ENCODE measurements at places on chromosomes 7 and 10.

GRCh38 chr10:100153239-100153825, 32.5 kb downstream of the ERLIN1 start:
- no peak for DNase-seq

GRCh38 chr10:103284170-103284569, 7.2 kb downstream of the INA start:
- no peak for DNase-seq

DNA sequence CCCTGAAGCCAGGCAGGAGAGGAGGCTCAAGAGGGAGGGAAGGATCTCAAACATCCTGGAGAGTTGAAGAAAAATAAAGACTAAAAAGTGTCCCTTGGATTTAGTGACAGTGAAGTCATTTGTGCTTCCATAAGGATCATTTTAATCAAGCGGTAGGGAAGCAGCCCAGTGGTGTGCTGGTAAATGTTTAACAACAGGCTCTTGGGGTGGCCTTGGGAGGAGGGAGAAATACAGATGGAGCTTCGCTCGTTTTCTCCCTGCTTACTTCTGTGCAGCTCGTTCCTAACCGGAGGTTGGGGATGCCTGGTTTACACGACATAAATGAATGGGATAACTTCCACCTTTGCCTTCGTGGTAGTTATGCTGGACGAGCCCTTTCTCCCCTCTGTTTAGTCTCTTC, 140.0 kb downstream of the CAMK1D start:
- DNase-seq, result no peak

DNA sequence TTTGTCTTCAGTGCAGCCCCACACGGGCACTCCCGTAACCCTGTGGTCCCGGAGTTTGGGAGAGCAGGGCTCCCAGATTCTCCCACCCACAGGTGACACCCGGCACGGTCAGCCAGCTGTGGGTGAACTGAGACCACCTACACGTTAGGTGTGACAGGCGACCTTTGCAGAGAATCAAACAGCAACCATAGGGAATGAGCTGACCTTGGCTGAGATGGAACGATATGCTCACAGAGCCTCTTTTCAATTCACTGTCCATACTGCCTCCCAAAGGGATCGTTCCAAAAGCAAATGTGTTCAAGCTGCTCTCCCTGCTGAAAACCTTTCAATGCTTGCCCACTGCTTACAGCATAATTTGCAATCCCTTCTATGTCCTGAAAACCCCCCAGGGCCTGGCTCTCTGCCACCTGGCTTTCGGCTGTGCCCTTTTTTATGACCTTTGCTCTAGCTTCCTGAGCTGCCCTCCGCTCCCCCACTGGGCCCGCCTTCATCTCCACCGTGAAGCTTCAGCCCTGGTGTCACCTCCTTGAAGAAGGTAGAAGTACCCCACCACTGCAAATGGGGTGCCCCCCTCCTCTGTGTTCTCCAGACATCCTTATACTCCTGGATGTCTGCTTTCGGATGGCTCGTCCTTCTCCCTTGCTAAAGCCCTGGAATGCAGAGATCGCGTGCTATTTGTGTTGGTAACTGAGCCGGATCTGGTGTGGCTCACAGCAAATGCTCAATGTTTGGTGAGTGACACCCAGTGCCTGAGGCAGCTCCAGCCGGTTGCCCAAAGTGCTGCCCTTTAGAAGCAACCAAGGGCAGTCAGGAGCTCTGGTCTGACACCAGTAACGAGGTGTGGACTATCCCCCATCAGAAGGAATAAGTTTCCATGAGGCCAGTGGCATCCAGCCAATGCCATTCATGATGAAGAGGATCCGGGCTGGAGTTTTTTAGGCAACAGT, 90.4 kb downstream of the KIAA1549 start:
- DNase-seq, result no peak

- DNase-seq, result no peak
These were observed 347.6 kb downstream of the TCERG1L start for GRCh38 chr10:130963786-130964522.

- DNase-seq, result no peak
These were observed 186.1 kb downstream of the SRPK2 start for GRCh38 chr7:105202616-105203015.

DNA sequence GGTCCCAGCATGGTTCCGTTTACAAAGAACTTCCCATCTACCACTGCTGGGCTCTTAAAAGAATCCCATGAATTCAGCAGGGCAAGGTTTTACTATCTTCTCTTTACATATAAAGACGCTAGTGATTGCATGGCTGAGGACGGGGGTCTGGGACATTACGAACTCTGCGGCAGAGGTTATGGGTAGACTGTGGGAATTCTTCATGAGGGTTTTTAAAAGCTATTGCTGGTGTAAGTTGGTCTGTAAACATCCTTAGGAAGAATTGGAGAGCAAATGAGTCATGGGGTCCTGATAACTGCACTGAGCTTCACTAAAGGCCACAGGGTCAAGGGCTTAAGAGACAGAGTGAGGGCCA, 53.1 kb upstream of the TMEM72 start:
- DNase-seq, result no peak

- no peak for DNase-seq
These were observed 52.3 kb upstream of the PHYHIPL start for GRCh38 chr10:59124187-59124586.

- peak; percentile 48 for DNase-seq
These were observed 17.3 kb upstream of the BLOC1S2 start for GRCh38 chr10:100303724-100304319.

- no peak for DNase-seq
These were observed 25.6 kb upstream of the MKX start for GRCh38 chr10:27771231-27771630.

- DNase-seq, result no peak
These were observed 68.7 kb upstream of the CAMK2B start for GRCh38 chr7:44394112-44394447.

GRCh38 chr10:24885551-24886289, 66.7 kb downstream of the PRTFDC1 start:
- DNase-seq, result no peak

GRCh38 chr10:132904181-132904813, 38.1 kb downstream of the CFAP46 start:
- DNase-seq, result peak; percentile 9

GRCh38 chr10:79274279-79275104, 72.8 kb upstream of the PPIF start:
- DNase-seq, result no peak

GRCh38 chr7:3989723-3990122, 688.7 kb downstream of the SDK1 start:
- DNase-seq, result no peak

- DNase-seq, result no peak
These were observed 241.5 kb downstream of the PHTF2 start for GRCh38 chr7:78039790-78040776.

DNA sequence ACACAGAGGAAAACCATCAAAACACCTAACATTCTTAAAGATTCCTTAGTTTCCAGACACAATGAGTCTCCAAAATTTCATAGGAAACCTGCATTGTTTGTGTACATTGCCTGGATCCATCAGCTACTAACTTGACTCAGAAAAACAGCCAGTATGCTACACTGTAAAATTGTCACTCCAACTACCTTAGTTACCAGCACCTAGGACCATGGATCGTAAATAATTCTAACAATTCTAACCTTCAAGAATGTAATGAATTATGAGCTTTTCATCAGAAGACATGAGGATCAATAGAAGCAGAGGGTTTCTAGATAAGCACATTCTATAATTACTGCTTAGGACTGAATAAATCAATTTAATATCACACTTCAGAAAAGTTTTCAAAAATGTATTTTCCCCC, 851.5 kb downstream of the SORCS1 start:
- no peak for DNase-seq

DNA sequence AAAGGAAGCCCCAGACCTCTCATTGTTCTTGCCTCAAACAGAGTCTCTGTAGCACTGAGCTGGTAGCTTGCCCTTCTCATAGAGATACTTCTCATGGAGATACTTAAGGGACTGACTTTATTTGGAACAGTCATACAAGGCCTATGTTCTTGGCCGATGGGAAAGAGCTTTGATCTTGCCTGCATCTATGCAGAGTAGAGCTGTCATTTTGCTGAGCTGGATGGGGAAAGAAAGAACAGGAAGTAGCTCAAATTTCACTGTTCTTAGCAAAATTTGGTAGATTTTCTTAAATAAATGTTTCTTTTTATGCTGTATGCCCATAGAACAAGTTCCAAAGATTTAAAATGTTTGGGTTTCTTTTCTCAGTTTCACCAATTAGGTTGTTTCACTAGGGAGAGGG, 119.3 kb upstream of the SEC61G start:
- DNase-seq, result peak; percentile 26

DNA sequence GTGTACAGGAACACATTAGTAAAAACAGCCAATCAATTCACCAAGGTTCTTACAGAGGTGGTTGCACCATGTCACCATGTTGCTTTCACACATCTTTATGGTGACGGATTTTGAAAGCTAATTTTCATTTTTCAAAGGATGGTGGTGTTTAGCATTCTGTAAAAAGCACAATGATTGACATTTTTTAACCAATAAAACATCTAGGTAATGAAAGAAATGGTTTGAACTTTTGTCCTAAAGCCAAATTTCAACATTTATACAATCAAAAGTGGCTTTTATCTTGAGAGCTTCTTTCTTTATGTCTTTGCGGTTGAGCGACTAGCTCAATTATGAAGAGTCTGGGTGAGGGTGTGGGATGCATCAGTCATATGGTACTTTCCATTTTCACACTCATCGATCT, 94.4 kb downstream of the MALRD1 start:
- no peak for DNase-seq
